ENCODE measurements at places on chromosomes 16 and 17.

GRCh38 chr16:85104147-85104546, 8.1 kb downstream of the CIBAR2 start:
- no peak for DNase-seq

- DNase-seq, result no peak
Measured at GRCh38 chr16:57889522-57889921, 81.4 kb downstream of the CNGB1 start.

GRCh38 chr17:45006927-45007461, 38.9 kb upstream of the C1QL1 start:
- DNase-seq, result no peak

DNA sequence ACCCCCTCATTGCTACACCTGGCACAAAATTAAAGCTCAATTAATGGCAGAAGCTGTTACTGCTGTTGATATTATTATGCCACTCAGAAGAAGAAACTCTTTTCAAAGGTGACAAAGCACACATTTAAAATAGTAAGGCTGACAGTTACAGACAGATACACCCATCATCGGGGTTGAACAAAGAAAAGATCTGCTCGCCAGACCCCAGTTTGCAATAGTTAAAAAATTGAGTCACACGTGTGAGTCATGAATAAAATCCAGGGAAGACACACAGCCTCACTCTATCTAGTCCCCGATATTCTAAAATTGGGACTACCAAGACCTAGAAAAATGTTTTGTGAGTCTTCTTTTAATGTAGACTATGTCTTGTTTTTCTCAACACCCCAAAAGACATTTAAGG, 330.0 kb upstream of the SOX9 start:
- peak; percentile 63 for DNase-seq

DNA sequence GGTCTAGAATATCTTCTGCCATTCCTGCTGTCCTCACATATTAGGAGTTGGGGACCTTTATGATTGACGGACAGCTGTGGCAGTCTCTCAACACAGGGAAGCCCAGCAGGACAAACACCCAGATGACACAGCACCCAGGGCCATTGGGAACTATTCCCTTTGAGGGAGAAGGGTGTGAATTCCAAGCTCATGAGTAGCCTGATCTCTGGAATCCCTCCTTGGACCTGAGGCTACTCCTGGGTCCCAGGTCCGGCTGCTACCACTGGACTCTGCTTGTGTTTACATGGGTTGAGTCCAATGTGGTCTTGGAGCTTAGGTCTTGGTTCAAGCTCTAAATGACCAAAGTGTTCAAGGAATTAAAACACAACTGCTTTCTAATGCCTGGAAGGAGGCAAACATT, 78.9 kb downstream of the SLC6A2 start:
- DNase-seq, result no peak

DNA sequence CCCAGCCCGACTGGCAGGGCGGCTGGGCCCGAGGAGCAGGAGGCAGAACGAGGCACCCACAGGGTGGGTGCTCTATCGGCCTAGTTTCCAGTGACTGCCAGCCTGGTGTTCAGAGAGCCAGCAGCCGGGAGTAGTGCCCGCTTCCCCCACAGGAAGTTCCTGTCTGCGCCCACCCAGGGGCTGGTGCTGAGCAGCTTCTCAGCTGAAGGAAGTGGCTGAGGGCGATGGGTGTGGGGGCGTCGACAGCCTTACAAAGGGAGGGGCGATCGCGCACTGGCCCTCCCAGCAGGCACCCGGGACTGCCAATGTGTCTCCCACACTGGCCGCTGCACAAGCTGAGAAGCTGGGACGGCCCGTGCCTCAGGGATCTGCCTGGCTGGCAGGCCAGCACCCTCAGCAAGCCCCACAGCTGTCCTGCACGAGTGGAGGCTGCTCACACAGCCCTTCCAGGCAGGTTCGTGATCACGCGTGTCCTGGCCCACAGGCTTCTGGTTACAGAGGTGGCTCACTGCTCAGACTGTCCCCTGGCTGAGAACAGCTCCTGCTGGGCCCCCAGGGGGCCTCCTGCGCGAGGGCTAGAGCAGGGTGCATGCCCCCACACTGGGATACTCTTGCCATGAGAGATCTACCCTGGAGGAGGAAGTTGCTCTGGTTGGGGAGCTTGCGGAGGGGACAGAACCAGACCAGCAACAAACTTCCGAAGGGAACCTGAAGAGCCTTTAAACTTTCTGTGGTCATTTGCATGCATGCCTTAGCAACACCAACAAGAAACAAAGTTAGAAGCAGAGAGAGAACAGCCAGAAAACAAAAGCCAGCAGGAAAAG, 2.5 kb downstream of the RNF166 start:
- DNase-seq, result no peak
